ENCODE measurements at places on chromosomes 1 and 21.

DNA sequence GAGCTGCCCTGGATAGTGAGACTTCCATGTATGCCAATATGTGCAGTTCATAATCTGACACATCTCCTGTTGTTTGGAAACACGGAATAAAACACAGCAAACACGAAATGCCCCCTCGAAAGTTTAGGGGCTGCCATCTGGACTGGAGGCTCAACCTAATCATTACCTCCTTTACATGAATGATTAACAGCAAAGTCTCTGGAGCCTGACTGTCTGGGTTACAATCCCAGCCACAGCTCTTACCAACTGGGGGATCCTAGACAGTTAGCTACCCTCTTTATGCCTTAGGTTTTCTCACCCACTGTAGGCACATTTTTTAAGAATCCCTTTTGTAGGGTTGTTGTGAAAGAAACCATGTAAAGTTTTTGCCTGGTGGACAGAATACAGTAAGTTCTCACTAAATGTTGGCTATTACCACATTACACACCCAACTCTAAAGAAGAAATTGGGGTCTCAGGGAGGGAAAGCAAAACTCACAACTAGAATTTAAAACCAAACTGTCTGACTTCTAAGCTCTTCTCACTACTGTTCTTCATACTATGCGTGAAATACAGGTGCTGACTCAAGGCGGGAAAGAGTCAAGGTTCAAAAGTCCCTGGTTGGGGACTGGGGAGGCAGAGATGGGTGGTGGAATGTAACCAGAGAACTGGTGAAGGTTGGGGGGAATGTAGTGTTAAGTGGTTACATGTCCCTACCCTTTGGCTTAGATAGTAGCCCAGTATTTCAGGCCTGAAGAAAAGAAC is 24.2 kb downstream of the CYP4A22 start:
- DNase-seq: no peak

DNA sequence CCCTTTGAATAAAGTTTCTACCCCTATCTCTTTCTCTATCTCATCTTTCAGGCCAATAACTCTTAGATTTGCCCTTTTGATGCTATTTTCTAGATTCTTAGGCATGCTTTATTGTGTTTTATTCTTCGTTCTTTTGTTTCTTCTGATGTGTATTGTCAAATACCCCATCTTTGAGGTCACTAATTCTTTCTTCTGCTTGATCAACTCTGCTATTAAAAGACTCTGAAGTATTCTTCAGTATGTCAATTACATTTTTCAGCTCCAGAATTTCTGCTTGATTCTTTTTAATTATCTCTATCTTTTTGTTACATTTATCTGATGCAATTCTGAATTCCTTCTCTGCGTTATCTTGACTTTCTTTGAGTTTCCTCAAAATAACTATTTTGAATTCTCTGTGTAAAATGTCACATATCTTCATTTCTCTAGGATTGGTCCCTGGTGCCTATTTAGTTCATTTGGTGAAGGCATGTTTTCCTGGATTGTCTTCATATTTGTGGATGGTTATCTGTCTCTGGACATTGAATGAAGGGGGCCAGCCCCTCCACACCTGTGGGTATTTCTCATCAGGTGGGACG is 11.2 kb upstream of the CYP2J2 start:
- no peak for DNase-seq

DNA sequence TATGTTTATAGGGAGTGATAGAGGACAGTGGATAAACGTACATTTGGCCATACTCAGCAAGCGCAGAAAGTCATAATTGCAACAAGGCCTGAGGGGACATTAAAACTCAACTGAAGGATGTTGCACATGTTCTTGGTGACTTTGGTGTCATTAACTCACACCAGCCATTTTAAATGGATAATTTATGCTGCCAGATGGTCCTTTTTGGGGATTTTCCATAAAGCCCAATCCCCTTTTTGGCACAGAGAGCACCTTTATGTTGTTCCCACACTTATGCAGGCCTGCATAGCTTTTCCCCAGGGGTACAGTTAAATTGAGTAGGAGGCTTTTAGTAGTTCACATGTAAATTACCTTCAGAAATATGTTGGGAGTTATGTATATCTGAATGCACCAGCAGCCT is 279.6 kb downstream of the NFIA start:
- no peak for DNase-seq

GRCh38 chr1:245156736-245157505 is 2.1 kb downstream of the KIF26B start:
- no peak for DNase-seq

- no peak for DNase-seq
Observed at GRCh38 chr21:38487901-38488639, 10.2 kb downstream of the ERG start.

DNA sequence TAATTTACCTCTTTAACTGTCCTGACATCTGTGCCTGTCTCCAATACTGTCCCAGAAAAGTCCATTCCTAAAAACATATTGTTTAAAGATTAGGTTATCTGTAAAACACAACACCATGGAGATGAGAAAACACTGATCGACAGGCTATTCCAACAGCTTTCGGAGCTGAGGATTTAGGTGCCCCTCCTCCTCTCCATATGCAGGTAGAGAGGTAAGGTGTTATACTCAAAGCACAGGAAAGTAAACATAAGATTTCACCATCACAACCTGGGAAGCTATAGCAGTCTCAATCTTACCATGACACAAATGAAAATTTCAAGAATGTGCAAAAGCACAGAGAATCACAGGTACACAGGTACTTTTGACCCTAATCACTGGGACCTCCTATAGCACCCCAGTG is 60.9 kb upstream of the RASAL2 start:
- DNase-seq: no peak

DNA sequence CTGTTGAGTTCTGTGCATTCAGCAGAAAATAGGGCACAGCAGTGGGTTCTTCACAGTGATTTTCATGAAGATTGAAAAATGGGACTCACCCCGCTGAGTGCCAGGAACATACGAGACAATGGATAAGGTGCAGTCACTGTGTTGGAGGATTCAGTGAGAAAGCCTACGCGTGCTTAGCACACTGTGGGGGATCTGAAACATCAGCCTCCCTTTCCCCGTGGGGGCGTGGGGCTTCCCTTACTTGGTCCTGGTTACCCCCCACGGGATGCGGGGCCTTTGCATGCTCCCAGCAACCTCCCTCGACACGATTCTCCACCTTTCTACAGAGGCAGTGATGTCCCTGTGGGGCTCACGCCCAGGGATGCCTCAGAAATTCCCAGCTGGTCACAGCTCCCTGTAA is 252.2 kb upstream of the C1orf174 start:
- DNase-seq: no peak

GRCh38 chr1:24683713-24684162 is 40.6 kb downstream of the SRRM1 start:
- DNase-seq: no peak

GRCh38 chr1:228940926-228941325 is 205.6 kb downstream of the RHOU start:
- DNase-seq: no peak

- no peak for DNase-seq
Observed at GRCh38 chr1:45322486-45323040, 4.1 kb upstream of the HPDL start.

GRCh38 chr1:172561252-172561651 is 28.3 kb downstream of the SUCO start:
- no peak for DNase-seq

DNA sequence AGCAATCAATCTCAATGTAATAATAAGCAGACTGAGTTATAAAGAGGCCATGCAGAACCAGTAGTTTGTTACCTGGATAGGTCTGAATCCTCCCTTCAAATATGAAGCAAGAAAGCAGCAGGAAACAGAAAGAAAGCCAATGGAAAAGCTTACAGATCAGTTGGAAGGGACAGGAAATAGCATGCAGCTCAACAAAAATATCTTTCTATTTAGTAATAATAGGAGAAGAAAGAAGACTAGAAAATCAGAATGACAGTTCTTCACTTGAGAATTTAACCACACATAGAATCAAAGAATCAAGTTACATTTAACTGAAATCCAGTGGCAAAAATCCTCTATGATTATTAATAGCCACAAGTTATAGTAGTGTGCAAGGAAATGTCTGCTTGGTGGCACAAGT is 194.4 kb downstream of the EIF4G3 start:
- no peak for DNase-seq

GRCh38 chr1:8302081-8302956 is 15.6 kb upstream of the SLC45A1 start:
- no peak for DNase-seq
